Aorta (tissue), 5 donors: ENCODE measurements at places on chromosomes 12 and 14. TPM values are rescaled to one million over a fixed set of nuclear protein-coding genes. Genes with fewer than 3 reads are reported as not detected.

GRCh38 chr12:92762773-92763172, 60.0 kb downstream of the PLEKHG7 start:
- no peaks in the 10 kb centered on the region for H3K36me3 ChIP-seq
- H3K4me1 ChIP-seq = no peaks in the 10 kb centered on the region
- H3K27me3 ChIP-seq = no peaks in the 10 kb centered on the region
- no peak overlapping the region for H3K4me3 ChIP-seq

DNA sequence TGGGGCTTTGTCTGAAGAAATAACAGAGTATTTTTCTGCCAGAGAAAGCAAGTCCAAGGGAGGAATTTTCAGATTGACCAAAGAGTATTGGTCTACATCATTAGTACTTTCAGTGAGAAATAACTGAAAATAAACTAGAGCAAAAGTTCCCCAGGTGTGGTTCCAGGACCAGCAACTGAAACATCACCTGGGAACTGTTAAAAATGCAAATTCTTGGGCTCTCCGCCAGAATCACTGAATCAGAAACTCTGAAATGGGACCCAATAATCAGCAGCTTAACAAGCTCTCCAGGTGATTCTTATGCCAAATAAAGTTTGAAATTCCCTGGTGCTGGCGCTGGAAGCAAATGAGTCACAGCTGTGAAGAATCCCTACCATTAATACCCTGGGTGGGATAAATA, 52.1 kb downstream of the EIF2S3B start:
- H3K36me3 ChIP-seq = no peaks in the 10 kb centered on the region
- no peak for DNase-seq

DNA sequence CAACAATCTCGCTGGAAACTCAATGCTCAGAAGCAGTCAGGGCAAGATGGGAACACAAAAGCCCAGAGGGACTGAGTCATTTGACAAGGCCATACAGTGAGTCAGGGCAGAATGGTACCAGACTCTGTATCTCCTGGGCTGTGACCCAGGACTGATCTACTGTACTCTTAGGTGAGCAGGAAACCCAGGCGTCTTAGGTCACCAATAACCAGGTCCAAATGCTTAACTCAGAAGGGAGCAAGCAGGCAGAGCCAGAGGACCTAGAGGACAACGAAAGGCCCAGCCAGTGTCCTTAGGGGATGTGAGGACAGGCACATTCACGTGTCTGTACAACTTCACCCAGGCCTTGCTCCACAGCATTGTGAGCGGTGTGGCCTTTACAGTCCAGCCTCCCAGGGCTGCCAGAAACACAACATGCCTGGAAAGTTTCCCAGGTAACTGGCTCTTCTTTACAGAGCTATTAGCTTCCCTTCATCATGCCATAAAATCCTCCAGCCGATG, 69.9 kb downstream of the ARL6IP4 start:
- H3K36me3 ChIP-seq = no peaks in the 10 kb centered on the region
- no peaks in the 10 kb centered on the region for H3K4me1 ChIP-seq
- H3K27me3 ChIP-seq = no peaks in the 10 kb centered on the region
- H3K27ac ChIP-seq = peak overlapping the region; percentile 60
- H3K4me3 ChIP-seq = no peak overlapping the region

- peak within 1 kb of the TSS; percentile 68 for H3K4me3 ChIP-seq
- H3K4me1 ChIP-seq = no peaks in the 10 kb centered on the region
- no peak within 1 kb of the TSS for H3K27ac ChIP-seq
- DNase-seq = peak; percentile 100
These were observed at the start of gene RPAP3 for GRCh38 chr12:47705566-47706425. Gene RPAP3, minus strand, starts transcription at chr12:47706030. Its CDS starts 3,190 bp downstream, at chr12:47702840.

The TEX22 gene
- 2.1 TPM for total RNA-seq

The C1RL gene
- total RNA-seq = 82.0 TPM
